Hepatic stellate cell (primary cell): ENCODE measurements at places on chromosomes 12 and 14.
A peak's percentile ranks its signal among the peaks of the same experiment; 100 is the strongest.

DNA sequence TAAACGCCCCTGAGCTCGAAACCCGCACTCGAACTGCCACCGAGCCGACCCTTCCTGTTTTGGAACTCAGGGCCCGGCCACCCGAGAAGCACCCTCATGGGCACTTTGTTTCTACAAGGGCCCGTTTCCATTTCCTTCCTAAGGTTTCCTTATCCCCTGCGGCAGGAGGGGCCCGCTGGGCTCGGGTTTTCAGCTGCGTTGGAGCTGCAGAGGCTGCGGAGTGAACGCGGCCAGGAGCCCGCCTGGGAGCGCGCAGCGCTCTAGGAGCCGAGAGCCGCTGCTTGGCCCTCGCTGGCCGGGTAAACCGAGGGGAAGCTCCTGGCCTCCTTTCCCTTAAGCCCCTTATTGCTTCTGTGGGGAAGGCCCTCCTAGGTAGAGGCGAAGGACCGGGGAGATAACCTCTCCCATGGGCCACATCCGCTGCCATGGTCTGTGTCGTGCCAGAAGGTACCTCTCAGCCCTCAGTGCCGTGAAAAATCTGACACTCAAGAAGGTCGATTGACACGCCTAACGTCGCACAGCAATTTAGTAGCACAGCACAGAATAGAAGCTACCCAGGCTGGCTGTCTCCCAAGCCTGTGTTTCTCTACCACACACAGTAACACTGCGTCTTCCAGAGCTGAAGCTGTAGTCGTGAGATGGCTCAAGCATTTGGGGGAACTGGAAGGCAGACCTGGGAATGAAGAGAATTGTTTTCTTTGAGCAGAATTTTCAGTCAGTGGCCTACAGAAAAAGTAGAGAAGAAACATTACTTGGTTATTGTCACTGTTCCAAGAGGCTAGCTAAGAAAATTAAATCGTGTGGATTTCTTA lies 12.9 kb upstream of the CALM1 start:
- no peak for DNase-seq

DNA sequence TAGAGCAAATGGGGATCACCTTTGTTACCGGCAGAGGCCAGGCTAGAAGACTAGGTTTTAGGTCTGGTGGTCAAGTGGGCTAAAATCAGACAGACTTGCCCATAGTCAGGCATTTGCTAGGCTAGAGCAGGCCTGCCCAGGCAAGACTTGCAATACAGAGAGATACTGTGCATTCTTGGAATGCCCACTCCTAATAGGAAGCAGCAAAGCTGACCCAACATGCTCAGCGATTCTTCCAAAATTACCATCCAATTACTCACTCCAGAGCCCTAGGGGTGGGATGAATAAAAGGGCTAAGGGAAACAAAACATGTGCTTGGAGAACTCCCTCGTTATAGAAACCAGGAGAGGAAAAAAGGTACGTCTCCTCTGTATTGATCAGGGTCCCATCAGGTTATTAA lies 187.8 kb upstream of the AMIGO2 start:
- no peak for DNase-seq

DNA sequence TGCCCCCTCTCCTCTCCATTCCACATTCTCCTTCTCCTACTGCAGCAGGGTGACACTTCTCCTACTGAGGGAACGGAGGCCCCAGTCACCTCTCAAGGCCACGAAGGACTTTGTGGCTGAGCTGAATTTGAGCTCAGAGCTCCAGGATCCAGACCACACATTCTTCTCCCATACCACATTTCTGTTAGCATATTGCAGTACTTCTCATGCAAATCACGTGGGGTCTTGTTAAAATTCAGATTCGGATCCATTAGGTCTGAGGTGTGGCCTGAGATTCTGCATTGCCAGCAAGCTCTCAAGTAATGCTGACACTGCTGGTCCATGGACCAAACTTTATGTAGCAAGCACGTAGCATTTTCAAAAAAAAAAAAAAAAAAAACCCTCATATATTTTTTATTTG lies 9.6 kb upstream of the IFI27L2 start:
- no peak for DNase-seq

DNA sequence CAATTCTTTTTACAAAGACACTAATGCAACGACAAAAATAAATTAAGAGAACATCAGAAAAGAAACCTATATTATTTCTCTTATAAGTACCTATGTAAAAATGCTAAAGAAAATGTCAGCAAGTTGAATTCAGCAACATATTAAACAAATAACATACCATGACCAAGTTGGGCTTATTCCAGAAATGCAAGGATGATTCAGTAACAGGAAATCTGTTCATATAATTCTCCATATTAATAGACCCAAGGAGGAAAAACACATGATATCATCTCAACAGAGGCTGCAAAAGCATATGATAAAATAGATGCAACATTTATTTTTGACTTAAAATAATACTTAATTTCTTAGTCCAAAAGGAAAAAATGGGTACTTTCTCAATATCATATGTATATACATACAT lies 25.1 kb upstream of the GPHB5 start:
- DNase-seq: no peak

GRCh38 chr14:99201351-99202073 lies 70.5 kb downstream of the BCL11B start:
- no peak for DNase-seq

DNA sequence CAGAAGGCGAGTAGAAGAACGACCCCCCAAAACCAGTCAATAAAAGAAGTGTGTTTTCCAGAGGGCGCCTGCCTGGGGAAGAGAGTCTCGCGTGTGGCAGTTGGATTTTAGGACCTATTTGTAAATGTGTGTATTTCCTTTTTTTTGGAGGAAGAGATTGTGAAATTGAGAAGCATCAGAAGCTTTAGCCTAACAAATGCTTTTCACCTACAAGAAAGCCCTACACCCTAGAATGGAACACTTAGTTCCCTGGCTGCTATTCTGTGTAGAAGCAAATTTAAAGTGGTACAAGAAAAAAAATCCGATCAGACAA lies 1.3 kb downstream of the RCOR1 start:
- DNase-seq: no peak

DNA sequence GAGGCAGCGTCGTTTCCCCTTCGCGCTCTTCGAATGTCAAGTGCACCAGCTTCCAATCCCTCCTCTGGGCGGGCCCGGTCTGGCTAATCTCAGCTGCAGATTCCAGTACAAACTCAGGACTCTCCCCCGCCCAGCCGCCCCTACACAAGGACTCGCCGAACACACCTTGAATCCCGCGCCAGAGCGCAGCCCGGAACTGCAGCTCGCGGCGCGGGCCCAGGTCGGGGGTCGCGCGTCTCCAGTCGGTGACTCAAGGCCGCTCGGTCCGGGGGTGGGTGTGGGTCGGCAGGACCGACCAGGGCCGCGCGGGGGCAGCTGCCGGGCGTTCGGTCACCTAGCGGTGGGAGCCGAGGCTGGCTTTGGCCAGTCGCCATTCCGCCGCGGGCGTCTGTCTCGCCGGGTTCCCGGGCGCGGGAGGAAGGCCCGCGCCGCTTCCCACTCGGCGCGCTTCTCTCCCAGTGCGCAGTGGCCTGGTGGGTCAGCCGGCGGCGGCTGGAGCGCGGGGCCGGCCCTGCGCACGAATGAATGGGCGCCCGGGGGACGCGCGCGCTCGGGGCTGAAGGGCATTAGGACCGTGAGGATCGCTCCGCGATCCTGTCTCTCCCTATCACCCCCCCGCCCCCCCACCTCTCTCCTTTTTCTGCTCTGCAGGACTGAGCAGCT lies at the start of gene GALNT16:
TSS of gene GALNT16 (plus strand) at position 632 of the 663 bp plus-strand sequence. CDS start 133 bp downstream, outside the sequence.
- DNase-seq: peak; percentile 59

GRCh38 chr14:34363733-34364134 lies 98.3 kb downstream of the SPTSSA start:
- DNase-seq: no peak

GRCh38 chr12:122847516-122847836 lies 12.2 kb downstream of the HIP1R start:
- DNase-seq: no peak

DNA sequence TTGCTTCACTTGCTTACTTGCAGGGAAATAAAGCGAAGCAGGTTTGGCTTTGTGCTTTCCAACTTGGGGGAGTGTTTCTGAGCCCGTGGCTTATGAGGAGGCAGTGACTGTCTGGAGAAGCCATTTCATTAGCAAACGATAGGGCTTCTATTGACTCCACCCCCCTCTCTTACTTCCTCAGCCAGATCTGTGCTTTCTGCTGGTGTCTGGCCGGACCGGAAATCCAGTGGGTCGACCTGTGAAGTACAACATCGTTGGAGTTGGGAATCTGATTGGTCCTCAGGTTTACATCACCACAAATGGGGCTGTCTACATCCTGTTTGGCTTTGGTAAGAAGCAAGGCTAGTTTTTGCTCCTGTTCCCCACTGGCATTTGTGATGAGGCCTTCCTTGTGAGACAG lies 22.3 kb downstream of the FAM234B start:
- DNase-seq: no peak

DNA sequence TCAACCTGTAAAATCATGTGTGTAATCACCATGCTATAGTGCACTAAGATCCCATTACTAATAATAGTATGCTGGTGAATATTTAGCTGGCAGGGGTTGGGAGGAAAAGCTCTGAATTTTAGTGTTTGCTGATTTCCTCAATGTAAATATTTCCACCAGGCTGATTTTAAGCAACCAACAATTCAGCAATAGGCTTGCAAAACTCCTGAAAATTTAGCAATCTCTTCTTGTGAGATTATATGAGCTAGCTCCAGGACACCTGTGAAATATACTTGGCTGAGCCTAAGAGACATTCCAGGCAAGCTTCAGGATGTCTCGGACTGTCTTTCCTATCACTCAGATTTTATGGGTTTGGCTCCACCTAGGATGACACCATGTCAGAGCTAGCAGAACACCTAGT lies 106.9 kb upstream of the ANO4 start:
- no peak for DNase-seq

- no peak for DNase-seq
Observed at GRCh38 chr12:6953442-6954315, 2.5 kb downstream of the PTPN6 start.

GRCh38 chr12:121996050-121996944 lies 25.4 kb upstream of the BCL7A start:
- DNase-seq: no peak
